Right ventricle myocardium inferior (tissue), 1 donor: ENCODE measurements at places on chromosomes 3 and 15.

DNA sequence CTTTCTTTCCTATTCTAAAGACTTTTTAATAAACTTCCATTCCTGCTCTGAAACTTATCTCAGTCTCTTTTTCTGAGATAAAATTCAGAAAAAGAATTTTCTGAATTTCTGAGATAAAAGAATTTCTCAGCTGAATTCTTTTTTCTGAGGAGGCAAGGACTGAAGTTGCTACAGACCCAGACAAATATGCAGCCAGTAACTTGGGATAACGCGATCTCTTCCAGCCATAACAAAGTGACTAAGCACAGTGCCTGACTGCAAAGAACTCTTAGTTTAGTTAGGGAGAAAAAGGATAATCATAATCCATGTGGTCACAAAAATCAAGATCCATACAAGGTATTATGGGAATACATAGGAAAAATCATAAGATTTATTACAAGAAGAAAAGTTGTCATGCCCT, 222.0 kb upstream of the GAP43 start:
- DNase-seq, result no peak

GRCh38 chr3:112805126-112805525, 41.5 kb downstream of the CD200R1L start:
- no peak for DNase-seq

DNA sequence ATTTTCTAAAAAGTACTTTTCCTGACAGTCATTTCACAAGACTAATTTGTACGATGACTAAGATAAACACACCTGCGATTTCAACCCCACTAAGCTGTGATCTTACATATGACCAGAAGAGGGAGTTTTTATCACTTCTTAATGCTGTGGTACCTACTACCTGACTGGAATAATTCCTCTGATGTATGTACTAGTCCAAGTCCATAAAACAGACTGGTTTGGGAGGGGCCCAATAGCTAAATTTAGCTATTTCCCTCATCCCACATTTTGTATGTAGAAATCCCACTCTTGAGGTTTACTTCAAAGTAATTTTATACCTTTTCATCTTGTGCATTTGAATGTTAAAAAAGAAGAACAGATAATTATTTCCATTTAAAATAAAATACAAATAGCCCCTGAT, 49.7 kb upstream of the SCAANT1 start:
- no peak for DNase-seq

DNA sequence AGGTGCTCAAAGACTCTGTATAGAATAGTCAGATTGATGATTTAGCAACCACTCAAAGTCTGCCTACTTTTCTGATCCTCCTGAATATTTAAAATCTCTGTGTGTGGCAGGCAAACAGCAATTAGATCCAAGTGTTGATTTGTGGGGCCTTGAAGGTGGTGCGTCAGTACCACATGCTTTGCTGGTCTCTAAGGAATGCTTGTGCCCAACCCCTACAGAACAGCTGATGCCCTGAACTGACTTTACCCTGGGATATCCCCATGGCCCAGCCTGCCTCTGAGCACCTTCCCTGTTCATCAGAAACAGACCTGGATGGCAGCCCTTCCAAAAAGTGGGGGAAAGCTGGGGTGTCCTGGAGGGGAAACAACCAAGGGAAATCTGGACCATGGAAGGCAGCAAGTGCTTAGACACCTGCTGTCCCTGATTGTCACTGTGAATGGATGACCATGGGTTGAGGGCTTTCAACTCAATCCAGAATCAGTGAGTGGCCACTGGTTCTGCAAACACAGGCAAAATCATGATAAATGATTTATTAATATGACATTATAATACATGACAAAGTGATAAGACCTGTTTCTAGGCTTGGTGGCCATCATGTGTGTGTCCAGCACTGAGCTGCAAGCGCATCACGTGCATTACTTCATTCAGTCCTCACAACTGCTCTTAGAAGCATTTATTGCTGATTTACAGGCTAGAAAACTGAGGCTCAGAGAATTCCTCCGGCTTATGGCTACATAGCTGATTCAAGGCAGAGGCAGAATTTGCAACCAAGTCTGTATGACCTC, 76.1 kb upstream of the TPM1 start:
- DNase-seq, result no peak

GRCh38 chr3:158809642-158810041, 7.8 kb downstream of the MFSD1 start:
- DNase-seq, result no peak

GRCh38 chr3:150327678-150328653, 80.1 kb upstream of the TSC22D2 start:
- DNase-seq, result no peak

- DNase-seq, result no peak
Measured at GRCh38 chr3:141217389-141217788, 14.2 kb upstream of the PXYLP1 start.

DNA sequence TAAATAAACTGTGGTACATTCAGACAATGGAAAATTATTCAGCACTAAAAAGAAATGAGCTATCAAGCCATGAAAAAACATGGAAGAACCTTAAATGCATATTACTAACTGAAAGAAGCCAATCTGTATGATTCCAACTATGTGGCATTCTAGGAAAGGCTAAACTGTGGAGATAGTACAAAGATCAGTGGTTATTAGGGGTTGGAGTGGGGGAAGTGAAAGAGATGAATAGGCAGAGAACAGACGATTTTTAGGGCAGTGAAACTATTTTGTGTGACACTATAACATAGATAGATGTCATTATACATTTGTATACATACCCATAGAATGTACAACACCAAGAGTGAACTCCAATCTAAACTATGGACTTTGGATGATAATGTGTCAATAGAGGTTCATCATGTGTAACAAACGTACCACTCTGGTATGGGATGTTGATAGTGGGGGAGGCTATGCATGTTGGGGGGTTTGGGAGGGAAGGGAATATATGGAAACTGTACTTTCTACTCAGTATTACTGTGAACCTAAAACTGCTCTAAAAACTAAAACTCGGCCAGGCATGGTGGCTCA, 29.0 kb downstream of the RAB27A start:
- DNase-seq, result no peak

GRCh38 chr3:16723978-16724377, 118.8 kb upstream of the DAZL start:
- DNase-seq, result no peak

DNA sequence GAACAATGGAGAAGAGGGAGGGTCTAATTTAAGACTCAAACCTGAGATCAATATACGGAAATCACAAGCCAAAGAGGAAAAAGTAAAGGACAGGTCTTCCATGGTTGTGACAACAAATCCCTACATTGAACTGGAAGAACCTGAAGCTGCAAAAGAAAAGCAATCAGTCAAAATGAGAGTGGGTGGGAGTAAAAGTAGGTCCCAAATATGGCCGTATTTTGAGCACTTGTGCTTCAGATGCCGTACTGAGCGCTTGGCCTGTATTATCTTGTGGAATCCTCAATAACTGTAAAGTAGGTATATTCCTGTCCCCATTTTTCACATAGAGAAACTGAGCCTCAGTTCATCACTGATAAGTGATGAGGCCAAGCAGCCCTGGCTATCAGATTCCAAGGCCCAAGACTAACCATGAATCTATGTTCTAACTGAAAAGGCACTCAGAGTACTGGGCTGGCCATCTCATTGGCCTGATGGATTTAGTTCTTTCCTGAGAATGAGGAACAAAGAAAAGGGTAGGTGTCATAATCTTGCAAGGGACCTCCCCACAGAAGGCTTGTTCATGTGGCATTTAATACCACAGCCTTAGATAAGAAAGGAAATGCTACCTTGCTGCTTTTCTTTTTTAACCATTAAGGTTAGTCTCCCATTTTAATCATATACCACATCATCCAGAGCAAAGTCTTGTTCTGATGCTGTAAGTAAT, 52.5 kb downstream of the LRRN1 start:
- DNase-seq, result no peak

DNA sequence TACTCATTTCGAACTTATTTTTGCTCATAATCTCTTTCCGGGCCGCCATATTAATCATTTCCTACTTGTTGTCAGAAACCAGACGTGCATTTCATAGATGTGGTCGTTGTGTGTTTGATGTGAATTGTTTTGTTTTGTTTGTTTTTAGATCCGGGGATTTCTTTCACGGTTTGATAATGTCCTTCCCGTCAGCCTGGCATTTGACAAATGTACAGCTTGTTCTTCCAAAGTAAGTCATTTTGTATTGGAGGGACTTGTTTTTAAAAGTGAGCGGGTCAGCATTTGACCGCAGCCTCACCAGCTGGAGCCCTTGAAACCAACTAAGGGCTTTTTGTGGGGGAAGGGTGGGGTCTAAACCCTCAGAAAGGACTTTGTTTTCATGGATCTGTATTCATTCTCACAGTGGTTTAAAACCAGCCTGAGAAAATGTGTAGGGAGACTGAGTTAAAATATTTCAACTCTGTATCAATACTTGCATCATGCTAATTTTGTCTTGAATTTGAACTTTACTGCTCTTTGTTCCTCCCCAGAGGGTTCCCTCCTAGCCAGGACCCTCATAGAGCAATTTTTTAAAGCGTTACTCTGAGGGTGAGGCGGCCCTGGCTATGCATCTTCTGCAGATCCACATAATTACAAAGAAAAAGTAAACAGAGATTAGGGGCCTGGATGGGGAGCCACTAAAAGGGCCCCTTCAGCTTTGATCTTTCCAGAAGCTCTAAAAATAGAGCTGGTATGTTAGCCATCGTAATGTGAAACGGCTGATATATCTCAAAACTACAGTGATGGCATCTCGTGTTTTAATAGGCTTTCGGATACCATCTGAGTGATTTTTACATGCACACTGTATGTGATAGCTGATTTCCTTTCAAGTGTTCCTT, 107.9 kb downstream of the ATG7 start:
- no peak for DNase-seq

- DNase-seq, result no peak
Measured at GRCh38 chr3:38097446-38098375, 39.2 kb downstream of the ACAA1 start.

- DNase-seq, result no peak
Measured at GRCh38 chr15:89731275-89731674, 19.8 kb downstream of the MESP1 start.

GRCh38 chr3:185028121-185028520, 124.7 kb downstream of the C3orf70 start:
- DNase-seq, result no peak

- DNase-seq, result no peak
Measured at GRCh38 chr3:39445927-39446326, 21.6 kb upstream of the MOBP start.

DNA sequence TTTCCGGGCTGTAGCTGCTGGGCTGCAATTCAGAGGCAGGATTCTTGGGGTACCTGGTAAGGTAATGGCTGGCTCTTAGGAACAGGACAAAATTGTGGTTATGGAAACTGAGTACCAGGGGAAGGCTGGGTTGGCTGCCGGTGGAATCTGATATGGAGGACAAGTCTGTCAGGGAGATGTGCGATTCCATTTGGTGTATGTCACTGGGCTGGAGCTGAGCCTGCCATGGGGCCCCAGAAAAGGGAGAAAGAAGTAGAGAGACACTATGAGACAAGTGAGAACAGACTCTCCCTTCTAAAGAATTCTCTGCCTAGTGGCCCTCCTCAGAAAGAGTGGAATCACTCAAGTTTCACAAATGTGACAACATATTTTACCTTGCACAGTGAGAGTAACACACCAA, 368.2 kb upstream of the ROPN1 start:
- no peak for DNase-seq

GRCh38 chr3:71176366-71176765, 407.2 kb downstream of the FOXP1 start:
- no peak for DNase-seq

DNA sequence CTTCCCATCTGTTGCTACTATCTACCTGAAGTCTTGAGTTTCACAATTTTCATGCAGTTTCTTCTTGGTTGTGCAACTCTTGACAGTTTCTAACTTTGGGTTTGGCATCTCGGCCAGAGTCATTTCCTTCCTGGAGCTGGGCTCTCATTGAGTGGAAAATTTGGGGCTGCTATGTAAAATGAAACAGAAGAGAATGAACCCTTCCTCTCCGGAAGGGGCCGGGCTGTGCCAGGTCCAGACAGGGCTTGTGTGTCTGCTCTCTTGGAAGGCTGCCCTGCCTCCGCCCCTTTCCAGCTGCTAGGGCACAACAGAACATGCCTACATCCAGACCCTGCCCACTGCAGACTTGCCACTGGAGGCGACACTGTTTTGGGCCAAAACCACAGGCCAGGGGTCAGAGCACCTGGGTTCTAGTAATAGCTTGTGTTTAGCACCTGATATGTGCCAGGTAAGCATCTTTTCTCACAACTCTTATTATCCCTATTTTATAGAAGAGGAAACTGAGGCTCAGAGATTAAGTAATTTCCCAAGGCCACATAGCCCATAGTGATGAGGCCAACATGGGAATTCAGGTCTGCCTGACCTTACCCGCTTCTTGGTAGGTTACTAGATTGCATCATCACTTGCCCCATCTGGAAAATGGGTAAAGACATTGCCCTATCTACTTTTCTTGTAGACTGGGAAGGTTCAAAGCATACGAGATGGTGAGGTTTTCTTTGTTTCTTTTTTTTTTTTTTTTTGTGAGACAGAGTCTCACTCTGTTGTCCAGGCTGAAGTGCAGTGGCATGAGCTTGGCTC, 25.0 kb downstream of the IRAK2 start:
- peak; percentile 95 for DNase-seq

- no peak for DNase-seq
Measured at GRCh38 chr3:102238362-102238761, 196.5 kb upstream of the ZPLD1 start.

- no peak for DNase-seq
Measured at GRCh38 chr3:174202561-174202960, 656.6 kb upstream of the NAALADL2 start.

- no peak for DNase-seq
Measured at GRCh38 chr3:10242182-10243065, 5.8 kb upstream of the TATDN2 start.

DNA sequence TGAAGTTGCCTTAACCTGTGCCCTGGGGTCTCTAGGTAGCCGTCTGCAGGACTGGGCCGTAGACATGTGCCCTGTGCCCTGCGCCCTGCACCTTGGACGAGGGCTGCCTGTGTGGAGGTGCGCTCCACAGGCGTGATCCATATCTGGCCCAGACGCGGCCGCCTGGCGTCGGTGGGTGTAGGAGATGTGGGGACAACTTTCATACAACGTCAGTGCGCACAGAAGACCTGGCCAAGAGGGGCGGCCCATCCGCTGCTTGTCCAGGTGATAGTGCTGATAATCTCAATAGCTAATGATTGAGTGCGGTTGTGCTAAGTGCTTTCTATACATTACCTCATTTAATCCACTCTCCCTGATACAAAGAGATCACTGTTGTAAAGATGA, 665 bp upstream of the RASGRP1 start:
- DNase-seq, result no peak

GRCh38 chr3:21879184-21879886, 128.3 kb upstream of the ZNF385D start:
- DNase-seq, result no peak

DNA sequence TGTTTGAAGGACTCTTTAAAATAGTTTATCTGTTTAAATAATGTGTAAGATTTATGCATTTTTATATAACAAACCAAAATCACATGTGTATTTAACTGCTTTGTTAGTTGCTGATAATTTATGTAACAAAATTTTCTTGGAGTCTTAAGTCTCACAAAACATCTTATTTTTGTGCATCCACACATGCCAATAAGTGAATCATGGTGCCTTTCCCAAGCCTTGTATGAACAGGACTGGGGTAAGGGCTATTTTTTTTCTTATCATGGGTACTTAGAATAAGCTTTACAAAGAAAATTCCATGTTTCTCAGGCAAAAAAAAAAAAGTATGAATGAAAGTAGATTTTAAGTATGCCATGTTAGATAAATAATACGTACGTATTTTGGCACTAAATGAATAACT, 132.9 kb upstream of the LRRFIP2 start:
- DNase-seq, result no peak
